ENCODE measurements at places on chromosomes 12 and 14.

DNA sequence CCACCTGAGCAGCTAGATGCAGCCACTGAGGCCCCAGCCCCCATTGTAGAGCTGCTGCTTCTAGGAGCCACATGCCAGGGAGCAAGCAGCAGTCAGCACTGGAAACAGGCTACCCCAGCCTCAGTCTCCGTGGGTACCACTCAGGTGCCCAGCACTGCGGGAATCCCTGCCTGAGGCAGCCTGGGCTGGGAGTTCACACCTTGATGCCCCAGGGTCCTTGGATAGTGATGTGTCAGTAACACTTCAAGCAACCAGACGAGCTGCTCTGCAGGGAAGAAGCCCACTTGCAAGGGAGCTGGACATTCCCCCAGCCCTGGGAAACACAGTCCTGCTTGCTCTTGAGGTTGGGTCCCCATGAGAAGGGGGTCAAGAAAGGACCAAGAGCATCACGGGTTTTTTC lies 90.7 kb downstream of the ZFP36L1 start:
- no peak for DNase-seq

DNA sequence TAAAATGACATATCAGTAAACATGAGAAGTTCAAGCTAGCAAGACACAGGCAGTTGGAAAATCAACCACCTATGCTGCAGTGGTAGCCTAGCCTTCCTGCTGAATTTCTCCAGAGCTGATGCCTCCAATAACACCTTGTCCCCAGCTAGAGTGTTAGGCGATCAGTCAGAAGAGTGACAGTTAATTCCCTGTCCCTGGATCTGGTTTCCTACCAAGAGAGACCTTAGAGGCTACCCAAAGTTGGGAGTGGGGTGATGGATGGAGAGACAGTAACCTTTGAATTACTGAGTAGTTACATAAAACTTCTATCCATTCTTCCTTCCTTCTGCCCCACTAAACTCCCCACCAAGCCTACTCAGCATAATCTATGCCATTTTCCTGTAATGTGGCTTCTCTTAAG lies 1.9 kb upstream of the ANO2 start:
- no peak for DNase-seq

DNA sequence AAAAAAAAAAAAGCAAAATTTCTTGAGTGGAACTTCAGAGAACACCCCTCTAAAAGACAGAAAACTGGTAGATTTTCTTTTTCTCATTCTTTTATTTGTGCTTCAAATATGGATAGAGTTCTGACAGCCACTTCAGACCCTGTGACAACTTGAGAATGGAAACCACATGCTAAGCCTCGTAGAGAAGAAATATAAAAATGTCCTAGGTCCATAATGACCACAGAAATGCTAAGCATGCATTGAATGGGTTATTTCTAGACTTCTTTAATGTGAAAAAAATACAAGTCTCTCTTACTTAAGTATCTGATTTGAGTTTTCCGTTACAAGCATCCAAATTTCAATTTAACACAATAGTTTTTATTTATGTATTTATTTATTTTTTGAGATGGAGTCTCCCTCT lies 28.3 kb upstream of the DIO2 start:
- DNase-seq: no peak

DNA sequence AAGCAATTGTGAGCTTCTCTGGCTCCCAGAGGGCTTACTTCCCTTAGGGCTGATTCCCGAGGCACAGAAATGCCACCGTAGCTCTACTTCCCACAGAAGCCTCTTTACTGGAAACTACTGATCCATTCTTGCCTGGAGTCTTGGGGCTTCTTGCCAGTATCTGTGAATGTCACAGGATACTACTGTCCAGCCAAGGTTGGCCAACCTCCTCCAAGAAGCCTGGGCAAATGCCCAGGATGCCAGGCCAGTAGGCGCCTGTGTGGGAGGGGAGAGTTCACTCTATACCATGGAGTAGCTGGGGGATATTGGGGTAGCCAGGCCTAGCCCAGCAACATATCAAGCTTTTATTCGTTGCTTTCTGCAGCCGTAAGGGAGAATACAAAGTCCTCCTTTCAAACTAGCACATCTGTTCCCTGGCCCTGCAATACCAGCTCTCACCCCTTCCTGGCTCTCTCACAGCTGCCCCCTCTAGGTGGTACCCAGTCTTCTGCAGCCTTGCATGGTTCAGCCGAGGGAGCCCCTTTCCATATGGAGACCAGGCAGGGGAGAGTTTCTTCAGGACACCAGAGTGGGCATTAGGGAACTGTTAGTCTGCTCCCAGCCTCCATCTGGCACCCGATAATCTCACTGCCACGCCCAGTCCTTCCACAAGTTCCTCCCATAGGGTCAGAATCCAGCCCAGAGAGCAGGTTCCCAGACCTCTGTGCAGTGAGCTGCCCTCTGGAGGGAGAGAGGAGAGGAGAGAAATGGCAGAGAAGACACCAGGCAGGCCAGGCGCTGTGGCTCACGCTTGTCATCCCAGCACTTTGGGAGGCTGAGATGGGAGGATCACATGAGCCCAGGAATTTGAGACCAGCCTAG lies 24.3 kb upstream of the PLEK2 start:
- no peak for DNase-seq

GRCh38 chr14:47660158-47660557 lies 15.2 kb downstream of the MDGA2 start:
- no peak for DNase-seq

- DNase-seq: no peak
Measured at GRCh38 chr14:58954901-58955861, 233.3 kb upstream of the DAAM1 start.

DNA sequence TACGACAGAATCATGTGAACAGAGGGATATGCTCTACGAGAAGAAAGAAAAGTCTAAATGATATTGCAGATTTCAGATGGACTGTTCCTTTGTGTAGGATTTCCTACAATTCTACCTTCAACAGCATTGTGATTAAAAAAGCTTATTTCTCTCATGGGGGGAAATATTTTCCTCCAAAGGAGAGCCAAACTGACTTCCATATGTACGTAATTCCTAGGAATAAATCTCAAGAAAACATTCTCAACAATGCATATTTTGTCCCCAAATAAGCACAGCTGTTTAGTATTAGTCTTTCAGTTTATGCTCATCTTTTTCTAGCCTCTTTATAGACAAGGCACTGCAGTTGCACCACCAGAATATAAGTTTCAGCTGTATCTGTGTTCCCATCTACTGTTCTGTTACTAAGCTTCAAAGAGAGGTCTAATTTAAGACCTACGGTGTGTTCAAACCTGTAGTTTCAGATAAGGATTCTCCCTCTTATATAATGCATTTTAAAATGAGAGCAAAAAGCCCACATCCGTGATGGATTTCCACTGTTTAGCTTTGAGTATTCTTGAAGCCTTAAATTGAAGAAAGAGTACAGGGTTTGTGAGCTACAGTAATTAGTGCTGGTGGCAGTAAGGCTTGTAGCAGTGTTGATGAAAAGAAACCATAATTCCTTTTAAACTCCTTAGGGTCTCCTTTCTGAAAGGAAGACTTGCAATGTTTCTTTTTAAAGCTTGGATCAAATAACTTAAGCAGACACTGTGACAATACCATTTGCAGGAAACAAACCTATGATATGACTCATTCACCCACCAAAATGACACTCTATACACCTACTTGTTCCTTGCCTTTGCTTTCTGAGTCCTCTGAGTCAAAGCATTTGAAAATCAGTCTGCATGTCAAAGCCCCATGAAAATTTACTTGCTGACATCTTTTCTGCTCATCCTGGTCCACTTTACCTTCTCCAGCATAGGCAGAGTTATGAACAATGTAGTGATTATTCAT lies 754.1 kb downstream of the NOVA1 start:
- DNase-seq: no peak

DNA sequence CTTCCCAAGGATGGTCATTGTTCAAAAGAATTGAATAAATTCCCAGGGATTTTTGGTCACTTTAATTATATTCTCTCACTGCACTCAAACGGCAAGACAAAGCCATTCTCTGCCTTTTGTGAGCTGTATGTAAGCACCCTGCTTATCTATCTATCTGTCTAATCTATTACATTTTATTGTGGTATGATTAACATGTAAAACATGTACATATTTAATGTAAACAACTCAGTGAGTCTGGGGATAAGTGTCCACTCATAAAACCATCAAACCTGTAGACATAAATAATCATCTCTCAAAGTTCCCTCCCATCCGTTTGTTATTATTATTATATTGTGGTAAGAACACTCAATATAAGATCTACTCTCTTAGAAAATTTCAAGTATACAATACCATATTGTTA lies 167.1 kb downstream of the CAND1 start:
- no peak for DNase-seq

All from activated CD8-positive, alpha-beta memory T cell treated with anti-CD3 and anti-CD28 coated beads for 48 hours (primary cell).